ENCODE measurements at places on chromosomes 16 and 17. TPM values are rescaled to one million over a fixed set of nuclear protein-coding genes. Genes with fewer than 3 reads are reported as not detected.

DNA sequence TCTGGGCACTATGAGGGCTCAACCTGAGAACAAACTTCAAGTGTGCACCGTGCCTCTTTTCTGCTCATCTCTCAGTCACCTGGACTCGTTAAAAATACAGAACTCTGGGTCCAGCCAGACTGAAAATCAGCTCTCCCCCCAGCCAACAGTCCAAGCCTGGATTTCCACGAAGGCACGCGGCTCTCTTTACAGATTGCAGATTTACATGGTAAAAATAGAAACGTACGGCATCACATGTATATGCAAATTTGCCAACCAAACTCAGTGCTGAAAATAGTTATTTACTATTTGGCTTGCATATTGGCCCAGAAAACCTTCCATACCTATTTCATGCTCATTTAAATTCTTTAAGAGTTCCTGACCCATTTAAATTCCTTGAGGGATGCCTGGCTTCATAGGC lies 315.8 kb downstream of the MAF start:
- no peaks in the 10 kb centered on the region for H3K4me1 ChIP-seq
- peaks cover 45% of the 10 kb centered on the region for H3K27me3 ChIP-seq
- no peaks in the 10 kb centered on the region for H3K36me3 ChIP-seq
- H3K4me3 ChIP-seq, result no peak overlapping the region

ASPA gene
- total RNA-seq, result not detected

GRCh38 chr17:49869038-49869374 lies 21.1 kb upstream of the TAC4 start:
- H3K27me3 ChIP-seq, result peaks cover 60% of the 10 kb centered on the region
- no peak overlapping the region for H3K27ac ChIP-seq
- no peak overlapping the region for H3K4me3 ChIP-seq
- H3K4me1 ChIP-seq, result no peaks in the 10 kb centered on the region

C17orf100 gene
- total RNA-seq, result 1.8 TPM

GRCh38 chr17:61331886-61332285 lies 67.8 kb upstream of the TBX2 start:
- no peaks in the 10 kb centered on the region for H3K36me3 ChIP-seq
- no peaks in the 10 kb centered on the region for H3K4me1 ChIP-seq
- H3K27ac ChIP-seq, result no peak overlapping the region
- no peak overlapping the region for H3K4me3 ChIP-seq
- no peak for DNase-seq

DNA sequence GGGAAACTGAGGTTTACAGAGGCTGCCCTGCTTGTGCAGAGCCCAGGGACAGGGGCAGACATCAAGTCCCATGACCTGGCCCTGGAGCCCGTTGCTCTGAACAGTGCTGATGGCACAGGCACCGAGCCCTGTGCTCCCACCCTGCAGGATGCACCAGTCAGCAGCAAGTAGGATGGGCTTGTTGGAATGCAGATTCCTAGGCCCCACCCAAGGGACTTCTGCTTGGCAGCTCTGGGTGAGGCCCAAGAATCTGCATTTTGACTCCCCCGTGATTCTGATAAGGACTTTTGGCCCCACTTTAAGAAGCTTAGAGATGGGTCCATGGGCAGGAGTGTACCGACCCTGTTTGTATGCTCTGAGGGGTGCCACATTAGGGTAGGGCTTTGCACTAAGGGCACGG lies 23.3 kb downstream of the LASP1 start:
- peaks cover 19% of the 10 kb centered on the region for H3K4me1 ChIP-seq
- H3K4me3 ChIP-seq, result no peak overlapping the region
- DNase-seq, result no peak
- H3K27me3 ChIP-seq, result no peaks in the 10 kb centered on the region
- H3K27ac ChIP-seq, result no peak overlapping the region

SCN4A gene
- total RNA-seq, result not detected

DNA sequence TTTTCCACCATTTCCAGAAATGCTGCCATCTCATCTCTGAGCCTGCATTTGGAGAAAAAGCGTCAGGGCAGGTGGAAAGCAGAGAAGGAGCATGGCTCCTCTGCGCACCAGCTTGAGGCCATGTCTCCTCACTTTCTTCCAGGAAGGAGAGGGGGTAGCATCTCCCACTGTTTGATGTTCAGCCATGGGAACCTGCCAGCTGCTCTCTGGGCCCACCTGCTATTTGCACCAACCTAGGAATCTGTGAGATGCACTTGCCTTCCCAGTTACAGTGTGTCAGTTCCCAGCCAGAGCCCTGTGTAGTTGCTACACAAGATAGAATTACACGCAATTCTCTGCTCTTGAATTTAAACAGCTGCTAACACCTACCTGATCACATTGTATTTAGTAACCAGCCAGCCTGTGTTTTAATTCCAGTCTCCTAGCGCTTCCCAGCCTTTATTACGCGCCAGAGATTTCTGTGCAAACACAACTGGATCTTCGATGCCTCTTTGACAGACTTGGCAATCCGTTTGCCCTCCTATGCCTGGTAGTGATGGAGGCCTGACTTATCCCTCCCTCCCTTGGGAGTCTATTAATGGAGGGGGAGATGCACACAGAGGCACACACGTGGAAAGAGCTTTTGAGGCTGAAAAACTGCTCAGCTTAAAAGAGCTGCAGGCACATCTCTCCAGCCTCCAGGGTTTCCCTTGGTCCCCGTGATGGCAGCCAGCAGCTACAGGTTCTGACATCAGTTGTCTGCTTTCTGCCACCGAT lies 98.1 kb upstream of the SEC14L1 start:
- DNase-seq, result no peak
- no peaks in the 10 kb centered on the region for H3K4me1 ChIP-seq
- no peak overlapping the region for H3K4me3 ChIP-seq
- no peaks in the 10 kb centered on the region for H3K36me3 ChIP-seq

GRCh38 chr16:51755039-51755501 lies 604.0 kb upstream of the SALL1 start:
- H3K27ac ChIP-seq, result no peak overlapping the region
- H3K4me1 ChIP-seq, result no peaks in the 10 kb centered on the region
- no peak for DNase-seq
- no peaks in the 10 kb centered on the region for H3K36me3 ChIP-seq
- no peak overlapping the region for H3K4me3 ChIP-seq
- peaks cover 73% of the 10 kb centered on the region for H3K27me3 ChIP-seq

DNA sequence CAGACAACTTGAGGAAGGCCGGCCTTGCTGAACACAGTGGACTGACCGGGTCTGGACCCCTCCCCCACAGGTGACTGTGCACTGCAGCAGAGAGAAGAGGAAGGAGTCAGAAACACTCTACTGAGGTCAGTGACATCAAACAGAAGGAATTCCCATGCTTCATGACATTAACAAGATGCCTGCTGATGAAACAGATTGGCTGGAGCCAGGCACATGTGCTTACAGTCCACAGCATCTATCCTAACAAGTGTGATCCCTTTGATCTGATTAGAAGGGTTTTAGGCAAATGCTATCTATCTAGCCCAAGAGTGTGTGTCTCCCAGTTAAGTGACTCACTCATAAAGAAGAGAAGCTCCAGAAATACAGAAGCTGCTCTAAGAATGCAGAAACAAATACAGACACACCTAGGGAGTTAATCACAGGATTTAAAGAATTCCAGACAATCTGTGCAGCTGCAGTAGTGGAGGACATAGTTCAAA lies 90.2 kb downstream of the SYCE1L start:
- peaks cover 12% of the 10 kb centered on the region for H3K4me1 ChIP-seq
- DNase-seq, result peak; percentile 55
- no peak overlapping the region for H3K4me3 ChIP-seq
- H3K36me3 ChIP-seq, result no peaks in the 10 kb centered on the region

DNA sequence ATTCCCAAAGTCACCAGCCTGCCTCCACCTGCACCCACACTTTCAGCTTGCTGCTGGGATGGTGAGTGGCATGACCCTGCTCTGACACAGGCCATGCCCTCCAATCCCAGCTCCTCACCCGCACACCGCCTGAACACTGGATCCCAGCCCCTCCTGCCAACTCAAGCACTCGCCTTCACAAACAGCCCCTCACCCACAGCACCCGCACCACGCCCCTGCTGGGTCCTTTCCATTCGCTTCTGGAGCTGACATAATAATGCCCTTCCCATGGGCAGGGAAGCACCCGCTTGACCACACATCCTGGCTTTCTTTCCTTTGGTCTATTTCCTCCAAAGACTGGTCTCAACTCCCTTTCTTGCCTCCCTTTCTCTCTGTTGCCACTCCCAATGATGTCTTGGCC lies 57.6 kb downstream of the RAB11FIP4 start:
- H3K4me3 ChIP-seq, result no peak overlapping the region
- H3K27me3 ChIP-seq, result no peaks in the 10 kb centered on the region
- no peak overlapping the region for H3K27ac ChIP-seq
- no peaks in the 10 kb centered on the region for H3K36me3 ChIP-seq
- peaks cover 36% of the 10 kb centered on the region for H3K4me1 ChIP-seq

DNA sequence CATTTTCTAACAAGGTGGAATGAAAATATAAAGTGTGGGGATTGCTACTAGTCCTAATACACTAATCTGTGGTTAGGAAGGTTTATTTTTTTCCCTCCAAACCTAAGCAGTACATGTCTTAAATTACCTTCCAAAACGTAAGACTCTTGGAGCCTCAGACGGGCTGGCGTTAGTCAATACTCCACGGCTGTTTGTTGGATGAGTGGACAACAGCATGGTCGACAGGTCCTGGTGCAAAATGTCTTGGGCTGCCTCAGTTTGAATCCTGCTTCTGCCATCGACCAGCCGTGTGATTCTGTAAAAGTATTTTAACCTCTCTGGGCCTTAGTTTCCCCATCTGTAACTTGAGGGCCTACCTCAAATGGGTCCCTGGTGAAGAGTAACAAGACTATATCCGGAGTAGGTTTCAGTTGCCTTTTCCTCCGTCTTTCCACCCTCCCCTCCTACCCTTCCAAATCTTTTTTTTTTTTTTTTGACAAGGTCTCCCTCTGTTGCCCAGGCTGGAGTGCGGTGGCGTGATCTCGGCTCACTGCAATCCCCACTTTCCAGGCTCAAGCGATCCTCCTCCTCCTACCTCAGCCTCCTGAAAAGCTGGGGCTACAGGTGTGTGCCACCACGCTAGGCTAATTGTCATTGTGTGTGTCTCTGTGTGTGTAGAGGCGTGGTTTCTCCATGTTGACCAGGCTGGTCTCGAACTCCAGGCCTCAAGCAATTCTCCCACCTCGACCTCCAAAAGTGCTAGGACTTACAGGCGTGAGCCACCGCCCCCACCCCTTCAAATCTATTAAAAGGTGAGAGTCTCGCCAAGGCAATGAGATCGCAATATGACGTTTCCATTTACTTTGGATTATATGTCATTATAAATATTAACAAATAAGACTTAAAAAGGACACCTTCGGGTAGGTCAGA lies 5.8 kb downstream of the SCGB1C2 start:
- no peaks in the 10 kb centered on the region for H3K36me3 ChIP-seq
- no peaks in the 10 kb centered on the region for H3K4me1 ChIP-seq
- H3K27ac ChIP-seq, result no peak overlapping the region
- no peak for DNase-seq
- H3K27me3 ChIP-seq, result peaks cover 13% of the 10 kb centered on the region
- no peak overlapping the region for H3K4me3 ChIP-seq

DNA sequence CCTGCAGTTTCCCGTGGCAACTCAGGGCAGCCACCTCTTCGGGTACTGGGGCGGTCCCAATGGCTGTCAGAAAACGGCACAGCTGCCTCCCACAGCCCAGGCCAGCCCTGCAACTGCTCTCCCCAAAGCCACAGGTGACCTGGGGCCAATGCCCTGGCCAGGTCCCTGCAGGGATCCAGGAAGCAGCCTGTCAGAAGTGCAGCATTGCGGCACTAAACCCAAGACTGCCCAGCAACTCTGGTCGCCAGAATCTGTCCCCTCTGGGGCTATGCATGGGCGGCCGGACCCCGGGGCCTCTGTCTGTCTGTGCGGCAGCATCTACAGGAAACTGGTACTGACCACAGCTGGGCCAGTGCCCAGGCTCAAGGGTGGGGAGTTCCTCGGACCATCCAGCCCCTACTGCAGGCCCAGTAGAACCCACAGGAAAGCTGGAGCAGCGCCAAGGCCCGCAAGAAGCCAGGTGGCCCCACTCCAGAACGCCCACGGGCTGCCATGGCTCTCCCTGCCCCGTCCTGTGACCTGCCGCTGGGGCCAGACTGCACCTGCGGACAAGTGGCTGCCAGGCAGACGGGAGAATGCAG lies 5.5 kb downstream of the CYBC1 start:
- peaks cover 7% of the 10 kb centered on the region for H3K4me1 ChIP-seq
- H3K36me3 ChIP-seq, result peaks cover 51% of the 10 kb centered on the region
- no peak for DNase-seq
- no peak overlapping the region for H3K4me3 ChIP-seq

PDE6G gene
- not detected for total RNA-seq

DNA sequence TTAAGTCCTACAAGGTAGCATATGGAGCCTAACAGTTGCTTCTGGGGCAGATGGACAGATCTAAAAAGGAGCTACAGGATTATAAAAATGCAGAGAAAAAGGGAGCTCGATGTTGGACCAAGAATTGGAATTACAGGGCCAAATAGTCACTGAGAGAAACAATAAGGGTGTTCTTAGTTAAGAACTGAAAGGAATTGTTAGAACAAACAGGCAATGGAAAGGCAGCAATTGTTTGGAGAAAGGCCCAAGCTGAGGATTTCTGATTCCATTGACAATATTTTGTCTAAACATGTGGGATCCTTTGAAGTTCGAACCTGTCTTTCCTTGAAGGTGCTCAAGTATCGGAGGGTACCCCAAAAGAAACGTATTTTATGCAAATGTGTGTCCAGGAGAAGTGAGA lies 513.6 kb upstream of the CDH8 start:
- DNase-seq, result no peak
- no peaks in the 10 kb centered on the region for H3K36me3 ChIP-seq
- H3K4me3 ChIP-seq, result no peak overlapping the region

HCFC1R1 gene
- total RNA-seq, result 61.1 TPM

GRCh38 chr17:29732613-29733012 lies 109.9 kb upstream of the CORO6 start:
- H3K4me3 ChIP-seq, result no peak overlapping the region
- H3K4me1 ChIP-seq, result no peaks in the 10 kb centered on the region
- H3K36me3 ChIP-seq, result no peaks in the 10 kb centered on the region
- no peak for DNase-seq
- peak overlapping the region; percentile 20 for H3K27ac ChIP-seq
- no peaks in the 10 kb centered on the region for H3K27me3 ChIP-seq

CRYM gene
- total RNA-seq, result 4.1 TPM

GRCh38 chr17:17938388-17939107 lies 33.7 kb downstream of the TOM1L2 start:
- no peak overlapping the region for H3K27ac ChIP-seq
- no peak for DNase-seq
- H3K36me3 ChIP-seq, result no peaks in the 10 kb centered on the region
- H3K4me3 ChIP-seq, result no peak overlapping the region
- peaks cover 33% of the 10 kb centered on the region for H3K4me1 ChIP-seq

GRCh38 chr16:53892155-53892554 lies 188.2 kb downstream of the FTO start:
- peak; percentile 67 for DNase-seq
- no peaks in the 10 kb centered on the region for H3K36me3 ChIP-seq
- peaks cover 11% of the 10 kb centered on the region for H3K4me1 ChIP-seq
- H3K4me3 ChIP-seq, result no peak overlapping the region
- H3K27ac ChIP-seq, result no peak overlapping the region
- no peaks in the 10 kb centered on the region for H3K27me3 ChIP-seq

- no peak overlapping the region for H3K4me3 ChIP-seq
- peaks cover 22% of the 10 kb centered on the region for H3K4me1 ChIP-seq
- no peak overlapping the region for H3K27ac ChIP-seq
- H3K36me3 ChIP-seq, result no peaks in the 10 kb centered on the region
Measured at GRCh38 chr16:71242036-71242435, 11.5 kb upstream of the HYDIN start.

FGF11 gene
- total RNA-seq, result 2.1 TPM
